ENCODE measurements at places on chromosomes 13 and 19.

DNA sequence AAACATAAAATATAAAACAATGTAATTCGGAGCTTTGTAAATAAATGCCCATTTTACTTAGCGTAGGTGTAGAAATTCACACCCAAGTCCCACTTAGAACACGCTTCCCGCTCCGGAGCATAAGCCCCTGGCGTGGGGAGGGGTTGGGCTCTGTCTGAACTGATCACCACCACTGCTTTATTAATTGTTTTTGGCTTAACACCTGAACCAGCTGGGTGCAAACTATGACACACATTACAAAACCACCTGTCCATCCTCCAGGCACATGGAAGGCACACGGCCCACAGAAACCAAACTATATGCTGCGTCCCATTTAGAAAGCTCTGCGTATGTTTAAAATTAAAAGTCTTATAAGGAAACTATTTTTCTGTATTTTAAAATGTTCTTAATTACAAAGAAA lies 25.9 kb downstream of the RASA3 start:
- DNase-seq = no peak

DNA sequence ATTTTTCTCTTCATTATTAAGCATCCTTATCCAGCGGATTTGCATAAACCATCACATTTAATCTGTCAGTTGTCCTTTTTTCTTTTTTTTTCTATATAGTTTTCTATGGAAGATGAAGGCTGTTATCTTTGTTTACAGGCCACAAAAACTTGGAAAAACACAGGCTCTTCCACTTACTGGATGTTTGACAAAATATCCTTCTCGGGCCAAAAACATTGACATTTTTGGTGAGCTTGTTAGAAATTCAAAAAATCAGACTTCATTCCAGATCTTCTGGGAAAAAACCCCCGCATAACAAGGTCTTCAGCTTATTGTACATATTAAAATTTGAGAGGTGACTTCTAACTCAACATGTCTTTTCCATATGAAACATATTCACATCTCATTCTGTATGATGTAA lies 13.8 kb downstream of the ZNF93 start:
- DNase-seq = no peak

GRCh38 chr19:7063764-7064418 lies 5.4 kb upstream of the MBD3L3 start:
- DNase-seq = no peak

- no peak for DNase-seq
Measured at GRCh38 chr13:113967729-113968462, 6.0 kb downstream of the C13orf46 start.

GRCh38 chr13:49112782-49113525 lies 107.2 kb upstream of the MLNR start:
- no peak for DNase-seq

GRCh38 chr13:93867481-93867880 lies 612.0 kb downstream of the DCT start:
- DNase-seq = no peak

DNA sequence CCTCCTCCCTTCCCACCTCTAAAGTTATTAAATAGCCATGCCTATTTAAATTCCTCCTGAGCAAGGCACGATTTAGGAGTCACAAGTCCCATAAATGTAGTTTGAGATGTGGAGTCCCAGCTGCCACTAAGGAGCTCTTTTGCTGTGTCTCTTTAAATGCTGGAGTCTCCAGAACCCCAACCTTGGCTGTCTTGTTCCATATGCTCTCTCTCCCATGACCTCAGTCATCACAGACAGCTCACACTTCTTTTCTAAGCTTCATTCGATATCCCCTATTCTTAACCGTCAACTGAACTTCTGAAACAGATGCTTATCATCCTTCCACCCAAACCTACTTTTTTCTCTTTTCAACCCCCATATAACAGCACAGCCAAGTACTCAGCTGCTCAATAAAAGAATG lies 197.1 kb downstream of the VWA8 start:
- no peak for DNase-seq

DNA sequence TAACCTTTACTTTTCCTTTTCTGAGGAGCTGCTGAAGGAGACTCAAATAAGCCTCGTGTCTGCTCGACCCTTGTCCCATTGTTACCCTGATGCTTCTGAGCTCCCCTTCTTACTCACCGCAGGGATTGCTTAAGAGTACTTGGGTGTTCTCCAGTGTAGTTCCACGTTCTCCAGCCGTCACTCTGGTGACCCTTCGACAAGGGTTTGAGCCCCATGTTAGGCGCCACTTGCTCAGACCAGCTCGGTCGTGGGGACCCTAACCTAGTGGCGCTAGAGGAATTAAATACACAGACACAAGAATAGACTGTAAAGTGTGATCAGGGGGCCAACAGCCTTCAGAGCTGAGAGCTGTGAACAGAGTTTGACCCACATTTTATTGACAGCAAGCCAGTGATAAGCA lies 10.3 kb downstream of the ZNF480 start:
- DNase-seq = no peak

GRCh38 chr13:79194272-79194671 lies 211.8 kb downstream of the RBM26 start:
- no peak for DNase-seq

- no peak for DNase-seq
Measured at GRCh38 chr13:98487016-98487415, 89.9 kb downstream of the STK24 start.

Data from HFF-Myc (cell line).